ENCODE measurements at places on chromosomes 4 and X.
A peak's percentile ranks its signal among the peaks of the same experiment; 100 is the strongest.

GRCh38 chr4:158870626-158871334 lies 102.0 kb downstream of the FNIP2 start:
- DNase-seq = no peak

DNA sequence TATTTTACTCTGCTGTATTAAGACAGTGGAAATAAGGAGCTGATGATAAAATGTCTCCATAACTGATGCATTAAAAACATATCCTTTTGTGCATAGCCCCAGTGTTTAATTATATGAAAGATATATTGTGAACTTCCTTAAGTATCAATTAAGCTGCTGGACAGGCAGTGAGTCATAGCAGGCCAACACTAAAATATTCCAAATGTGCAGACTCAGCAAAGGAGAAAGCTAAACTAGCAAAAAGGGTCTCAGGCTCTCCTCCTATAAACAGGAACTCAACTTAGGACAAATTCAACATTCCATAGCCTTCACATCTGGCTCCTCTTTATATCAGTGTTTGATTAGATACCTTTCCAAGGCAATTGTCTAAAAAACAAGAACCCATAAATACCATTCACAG lies 15.6 kb downstream of the TNMD start:
- DNase-seq = no peak

- peak; percentile 83 for DNase-seq
Observed at GRCh38 chr4:110869114-110869513, 246.2 kb upstream of the PITX2 start.

- DNase-seq = no peak
Observed at GRCh38 chr4:97412331-97412730, 730.9 kb downstream of the STPG2 start.

DNA sequence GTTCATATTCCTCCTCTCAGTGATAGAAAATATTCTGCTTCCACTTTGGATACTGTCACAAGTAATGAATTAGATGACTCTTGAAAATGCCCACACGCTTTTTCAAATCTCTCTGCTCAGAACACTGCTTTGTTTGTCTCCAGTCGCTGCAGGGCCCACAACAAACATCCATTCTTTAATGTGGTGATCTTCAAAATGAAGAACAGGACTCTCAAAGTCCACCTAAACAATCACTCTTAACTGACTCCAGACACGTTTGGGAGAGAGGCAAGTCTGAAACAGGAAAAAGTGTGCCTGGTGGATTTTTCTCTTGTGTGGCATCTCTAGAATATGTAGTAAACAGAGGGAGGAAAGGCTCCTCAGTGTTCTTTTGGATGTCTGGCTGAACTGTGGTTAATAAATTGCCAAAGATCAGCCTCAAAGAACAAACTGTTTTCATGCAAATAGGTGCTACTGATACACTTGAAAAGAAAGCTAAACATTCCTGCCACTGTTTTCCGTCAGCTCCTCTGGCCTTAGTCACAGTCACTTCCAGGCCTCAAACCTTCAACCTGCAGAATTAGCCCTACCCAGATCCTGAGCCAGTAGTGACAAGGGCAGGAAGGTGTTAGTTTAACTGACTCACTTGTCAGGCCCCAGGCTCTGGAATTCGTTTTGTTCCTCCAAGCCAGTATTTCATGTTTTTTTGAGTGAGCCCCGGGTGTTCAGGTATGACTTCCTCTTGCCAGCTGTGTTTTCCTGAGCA lies 259.6 kb upstream of the GPC4 start:
- DNase-seq = no peak

DNA sequence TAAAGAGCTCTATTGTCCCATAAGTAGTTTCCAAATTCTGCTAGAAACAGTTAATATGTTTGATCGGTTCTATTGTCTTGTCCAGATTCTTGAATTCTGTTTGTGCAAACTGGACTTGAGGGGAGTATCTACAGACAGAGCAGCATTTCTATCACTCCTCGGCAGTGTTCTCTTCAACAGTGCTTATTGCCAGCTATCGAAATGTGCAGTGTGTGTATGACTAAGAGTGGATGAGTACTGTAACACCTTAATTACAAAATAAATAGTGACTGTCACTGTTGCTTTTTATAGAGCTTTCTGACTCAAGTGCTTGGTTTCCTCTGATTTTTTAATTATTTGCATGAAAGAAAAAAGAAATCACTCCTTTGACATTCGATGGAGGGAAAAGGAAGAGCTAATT lies 274.6 kb downstream of the RPA4 start:
- DNase-seq = peak; percentile 0

- DNase-seq = no peak
Observed at GRCh38 chr4:2762048-2762447, 5.9 kb upstream of the TNIP2 start.

DNA sequence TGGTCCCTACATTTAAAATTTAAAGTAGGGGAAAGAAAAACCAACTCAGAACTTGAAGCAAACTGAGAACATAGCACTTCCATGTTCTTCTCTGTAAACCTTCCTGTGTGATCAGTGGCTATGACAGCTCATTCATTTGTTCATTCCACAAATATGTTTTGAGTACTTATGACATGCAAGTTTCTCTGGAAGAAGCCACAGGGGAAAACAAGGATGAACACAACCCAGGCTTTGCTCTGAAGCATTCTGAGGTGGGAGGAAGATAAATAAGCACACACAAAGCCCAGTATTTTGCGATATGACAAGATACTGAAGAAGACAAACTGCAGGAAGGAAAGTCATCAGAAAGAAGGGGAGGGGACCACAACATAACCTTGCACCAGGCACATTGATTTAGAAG lies 96.4 kb downstream of the CHIC2 start:
- DNase-seq = peak; percentile 30

DNA sequence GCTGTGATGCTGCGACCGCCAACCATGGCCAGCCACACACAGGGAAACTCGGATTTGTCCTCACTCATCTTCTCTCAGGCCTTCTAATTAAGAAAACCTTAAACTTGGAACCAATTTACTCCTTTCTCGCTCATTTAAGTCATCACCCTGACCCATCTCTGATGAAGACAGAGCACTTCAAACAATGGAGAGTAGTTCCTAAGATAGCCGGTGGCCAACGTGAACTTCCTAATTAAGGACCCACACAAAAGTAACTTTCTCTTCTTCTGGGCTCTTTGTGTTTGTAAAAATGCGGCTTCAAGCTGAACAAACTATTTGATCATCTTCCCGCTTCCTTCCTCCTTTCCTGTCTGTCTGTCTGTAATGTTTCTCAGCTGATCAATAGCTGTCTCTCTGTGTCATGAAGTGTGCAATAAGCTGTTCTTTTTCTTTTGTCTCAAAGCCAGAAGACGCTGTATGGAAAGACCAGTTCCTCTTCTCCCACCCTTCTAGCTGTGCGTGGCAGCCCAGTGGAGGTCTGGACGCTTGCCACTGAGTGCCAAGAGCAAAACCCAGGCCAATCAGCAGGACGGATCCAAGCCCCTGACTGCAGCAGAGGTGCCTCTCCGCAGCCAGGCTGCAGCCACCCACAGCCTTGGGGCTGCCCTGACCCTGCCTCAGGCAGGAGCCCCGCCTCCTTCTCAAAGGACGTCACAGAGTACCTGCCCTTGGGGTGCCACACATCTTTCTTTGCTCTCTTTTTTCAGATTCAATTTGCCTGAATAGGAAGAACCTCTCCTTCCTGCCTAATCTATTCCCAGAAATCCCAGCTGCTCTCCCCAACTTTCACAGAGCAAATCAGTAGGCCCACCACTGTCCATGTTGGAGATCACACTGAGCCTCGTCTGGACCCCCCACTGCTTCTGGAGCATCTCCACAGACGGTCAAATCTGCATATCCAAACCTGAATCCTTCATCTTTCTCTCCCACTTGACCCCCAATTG lies 59.3 kb downstream of the MAML3 start:
- DNase-seq = no peak

DNA sequence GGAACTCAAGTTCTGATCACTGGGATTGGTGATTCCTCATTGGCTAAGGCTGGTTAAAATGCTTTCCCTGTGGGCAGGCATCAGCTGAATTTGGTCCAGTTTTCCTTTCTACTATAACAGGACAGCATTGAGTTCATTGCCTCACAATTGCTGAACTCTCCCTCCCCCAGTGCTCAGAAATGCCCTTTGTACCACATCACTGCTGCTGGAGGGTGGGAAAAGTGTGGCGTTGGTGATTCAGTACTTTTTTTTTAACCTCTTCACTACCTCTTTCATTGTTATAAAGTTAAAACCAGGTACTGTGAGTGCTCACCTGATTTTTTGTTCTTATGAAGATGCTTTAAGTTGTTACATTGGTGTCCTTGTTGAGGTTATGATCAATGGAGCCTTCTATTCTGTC lies 69.3 kb upstream of the IL2 start:
- no peak for DNase-seq

DNA sequence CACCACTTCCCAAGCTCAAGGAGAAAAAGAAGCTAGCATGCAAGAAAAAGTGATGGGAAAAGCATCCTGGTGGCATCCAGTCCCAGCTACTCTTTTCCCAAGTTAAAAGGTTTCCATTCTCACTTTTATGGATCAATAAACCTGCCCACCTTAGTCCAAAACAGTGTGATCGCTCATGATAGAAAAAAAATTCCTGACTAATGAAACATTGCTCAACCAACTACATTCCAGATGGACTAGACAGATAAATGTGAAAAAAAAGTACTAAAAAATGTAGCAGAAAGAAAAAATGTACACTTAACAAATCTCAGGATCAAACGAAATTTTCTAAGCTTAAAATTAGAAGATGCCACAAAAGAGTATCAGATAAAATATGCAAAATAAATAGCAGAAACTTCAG lies 312.2 kb downstream of the TMA16 start:
- no peak for DNase-seq

- no peak for DNase-seq
Observed at GRCh38 chr4:143085659-143086058, 99.1 kb upstream of the USP38 start.

DNA sequence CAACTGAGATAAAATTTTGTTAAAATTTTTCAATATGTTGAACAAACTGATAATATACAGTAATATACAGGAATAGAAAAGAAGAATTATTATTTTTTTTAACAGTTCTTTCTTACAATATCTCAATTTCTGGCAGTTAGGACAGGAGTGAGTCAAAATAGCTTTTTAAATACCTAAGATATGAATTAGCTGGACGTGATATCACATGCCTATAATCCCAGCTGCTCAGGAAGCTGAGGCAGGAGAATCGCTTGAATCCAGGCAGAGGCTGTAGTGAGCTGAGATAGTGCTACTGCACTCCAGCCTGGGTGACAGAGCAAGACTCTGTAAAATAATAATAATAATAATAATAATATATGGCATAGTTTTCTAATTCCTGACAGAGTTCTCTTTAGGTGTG lies 1039.3 kb downstream of the STPG2 start:
- DNase-seq = no peak

DNA sequence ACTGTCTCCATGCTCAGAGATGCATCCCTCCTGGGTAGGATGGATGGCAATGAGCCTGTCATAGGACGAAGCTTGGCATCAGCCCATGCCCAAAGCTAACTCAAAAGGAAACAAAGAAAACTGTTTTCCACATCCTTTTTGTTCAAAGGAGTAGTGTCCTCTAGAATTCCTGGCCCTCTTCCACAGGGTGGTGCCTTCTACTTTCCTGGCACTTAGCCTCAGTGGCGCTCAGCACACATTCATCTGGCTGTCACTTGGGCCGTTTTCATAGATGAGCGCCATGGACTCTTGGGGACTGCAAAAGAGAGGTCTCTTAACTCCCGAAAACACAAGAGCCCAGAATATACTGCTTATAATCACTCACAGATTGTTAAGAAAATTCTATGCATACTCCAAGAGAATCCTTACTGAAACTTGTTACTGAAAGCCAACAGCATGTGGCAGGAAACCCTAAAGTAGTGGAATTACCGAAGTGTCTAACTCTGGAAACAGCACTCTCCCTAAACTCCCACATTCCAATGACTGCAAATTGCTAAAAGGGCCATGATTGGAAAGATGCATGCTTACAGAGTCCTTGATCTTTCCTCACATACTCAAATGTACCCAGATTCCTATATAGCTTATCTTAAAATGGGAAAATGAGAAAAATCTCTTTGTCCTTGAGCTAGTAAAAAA lies 110.0 kb downstream of the HS6ST2 start:
- DNase-seq = no peak

- no peak for DNase-seq
Observed at GRCh38 chrX:50430917-50431575, 39.6 kb downstream of the DGKK start.

- DNase-seq = peak; percentile 13
Observed at GRCh38 chrX:148804579-148805355, 304.4 kb downstream of the AFF2 start.

- DNase-seq = no peak
Observed at GRCh38 chrX:53194308-53194707, 30.7 kb downstream of the KDM5C start.

DNA sequence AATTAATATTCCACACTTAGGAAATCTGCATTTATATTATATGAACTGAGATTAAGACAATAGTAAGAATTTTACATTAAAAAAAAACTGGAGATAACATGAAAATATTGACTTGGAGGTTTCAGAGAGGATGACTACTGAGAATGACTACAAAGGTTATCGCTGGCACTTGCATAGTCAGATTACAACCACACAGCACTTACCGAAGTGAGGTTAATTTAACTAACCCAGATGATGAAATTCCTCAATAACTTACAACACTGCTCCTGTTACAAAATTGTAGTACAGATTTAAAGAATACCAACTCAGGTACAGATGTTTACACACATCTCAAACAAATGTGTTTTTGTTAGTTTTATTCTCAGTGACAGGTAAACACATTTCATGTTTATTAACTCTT lies 283.5 kb downstream of the CAMK2D start:
- no peak for DNase-seq

GRCh38 chrX:123217077-123217476 lies 33.0 kb downstream of the GRIA3 start:
- peak; percentile 68 for DNase-seq

- DNase-seq = no peak
Observed at GRCh38 chrX:139680356-139680755, 27.6 kb downstream of the MCF2 start.

DNA sequence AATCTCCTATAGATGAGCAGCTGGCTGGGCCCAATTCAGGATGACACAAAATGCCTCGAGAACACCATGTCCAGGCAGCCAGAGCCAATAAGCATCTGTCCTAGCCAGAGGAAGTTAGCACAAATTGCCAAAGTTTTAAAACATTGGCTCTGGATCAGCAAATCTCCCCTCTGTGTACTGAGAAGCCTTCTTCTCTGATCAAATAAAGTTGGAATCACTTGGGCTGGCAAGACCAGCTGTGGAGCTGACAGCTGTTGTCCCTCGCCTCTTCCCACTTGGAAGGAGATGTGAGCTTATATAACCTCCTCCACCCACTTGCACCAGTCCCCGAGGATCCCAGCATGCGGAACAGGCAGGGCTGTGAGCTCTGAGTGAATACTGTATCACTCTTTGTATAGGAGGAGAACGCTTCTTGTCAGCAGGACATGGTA lies 183.9 kb downstream of the OPHN1 start:
- DNase-seq = no peak

- DNase-seq = no peak
Observed at GRCh38 chr4:80124246-80125211, 51.5 kb upstream of the ANTXR2 start.

DNA sequence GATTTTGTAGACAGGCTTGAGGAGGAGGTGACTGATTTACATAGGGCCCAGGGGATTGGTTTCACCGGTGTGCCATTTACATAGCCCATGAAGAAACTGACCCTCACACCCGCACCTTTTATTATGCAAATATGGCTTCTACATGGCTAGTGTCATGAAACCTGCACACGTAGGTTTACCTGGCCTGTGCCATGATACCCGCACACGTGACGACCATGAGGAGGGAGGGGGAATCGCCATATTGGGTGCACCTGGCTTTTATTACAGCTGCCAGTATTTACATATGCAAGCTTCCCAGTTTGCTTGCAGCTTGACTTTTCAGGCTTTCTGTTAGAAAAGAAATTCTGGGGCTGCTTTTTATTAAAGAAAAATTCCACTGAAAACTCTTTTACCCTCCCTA lies 359.7 kb downstream of the ADAM29 start:
- DNase-seq = no peak

- DNase-seq = no peak
Observed at GRCh38 chrX:120264341-120264740, 13.7 kb downstream of the ZBTB33 start.
